ENCODE measurements at places on chromosomes 11 and 22. TPM values are rescaled to one million over a fixed set of nuclear protein-coding genes. Genes with fewer than 3 reads are reported as not detected.

- no peaks in the 10 kb centered on the region for H3K4me1 ChIP-seq
- H3K36me3 ChIP-seq: no peaks in the 10 kb centered on the region
- H3K27ac ChIP-seq: no peak overlapping the region
- H3K27me3 ChIP-seq: no peaks in the 10 kb centered on the region
Measured at GRCh38 chr11:5547982-5548381, 358 bp downstream of the OR52H1 start.

DNA sequence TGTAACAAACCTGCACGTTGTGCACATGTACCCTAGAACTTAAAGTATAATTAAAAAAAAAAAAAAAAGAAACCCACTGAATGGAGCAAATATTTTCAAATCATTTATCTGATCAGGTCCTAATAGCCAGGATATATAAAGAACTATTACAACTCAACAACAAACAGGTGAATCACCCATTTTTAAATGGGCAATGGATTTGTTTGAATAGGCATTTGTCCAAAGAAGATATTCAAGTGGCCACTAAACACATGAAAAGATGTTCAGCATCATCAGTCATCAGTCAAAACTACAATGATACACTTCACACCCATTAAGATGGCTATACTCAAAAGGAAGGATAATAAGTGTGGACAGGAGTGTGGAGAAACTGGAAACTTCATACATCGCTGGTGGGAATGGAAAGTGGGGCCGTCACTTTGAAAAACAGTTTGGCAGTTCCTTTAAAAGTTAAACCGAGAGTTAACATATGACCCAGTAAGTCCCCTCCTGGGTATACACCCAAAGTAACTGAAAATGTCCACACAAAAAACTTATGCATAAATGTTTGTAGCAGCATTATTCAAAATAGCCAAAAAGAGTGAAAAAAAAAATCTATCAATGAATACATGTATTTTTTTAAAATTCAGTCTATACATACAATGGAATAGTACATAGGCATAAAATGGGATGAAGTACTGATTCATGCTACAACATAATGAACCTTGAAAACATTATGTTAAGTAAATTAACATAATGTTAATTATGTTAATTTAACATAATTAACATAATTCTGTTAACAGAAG is 53.1 kb downstream of the ARRB1 start:
- no peak overlapping the region for H3K27ac ChIP-seq
- H3K4me1 ChIP-seq: peaks cover 19% of the 10 kb centered on the region
- no peak for DNase-seq
- H3K36me3 ChIP-seq: no peaks in the 10 kb centered on the region

The C11orf91 gene
- total RNA-seq: not detected

The OR51B2 gene
- not detected for total RNA-seq

The ARHGAP20 gene
- 1.3 TPM for total RNA-seq

The TRIM29 gene
- 6.3 TPM for total RNA-seq

GRCh38 chr22:46738647-46739093 is 618 bp upstream of the CERK start:
- H3K27ac ChIP-seq: peak overlapping the region; percentile 66
- no peaks in the 10 kb centered on the region for H3K27me3 ChIP-seq
- DNase-seq: no peak
- no peaks in the 10 kb centered on the region for H3K36me3 ChIP-seq

- H3K27ac ChIP-seq: no peak overlapping the region
- peak; percentile 42 for DNase-seq
- no peaks in the 10 kb centered on the region for H3K36me3 ChIP-seq
- H3K27me3 ChIP-seq: no peaks in the 10 kb centered on the region
- peaks cover 30% of the 10 kb centered on the region for H3K4me1 ChIP-seq
Measured at GRCh38 chr22:24809331-24809730, 3.3 kb downstream of the SGSM1 start.

The SYT9 gene
- total RNA-seq: not detected

The FBXO7 gene
- total RNA-seq: 54.2 TPM

DNA sequence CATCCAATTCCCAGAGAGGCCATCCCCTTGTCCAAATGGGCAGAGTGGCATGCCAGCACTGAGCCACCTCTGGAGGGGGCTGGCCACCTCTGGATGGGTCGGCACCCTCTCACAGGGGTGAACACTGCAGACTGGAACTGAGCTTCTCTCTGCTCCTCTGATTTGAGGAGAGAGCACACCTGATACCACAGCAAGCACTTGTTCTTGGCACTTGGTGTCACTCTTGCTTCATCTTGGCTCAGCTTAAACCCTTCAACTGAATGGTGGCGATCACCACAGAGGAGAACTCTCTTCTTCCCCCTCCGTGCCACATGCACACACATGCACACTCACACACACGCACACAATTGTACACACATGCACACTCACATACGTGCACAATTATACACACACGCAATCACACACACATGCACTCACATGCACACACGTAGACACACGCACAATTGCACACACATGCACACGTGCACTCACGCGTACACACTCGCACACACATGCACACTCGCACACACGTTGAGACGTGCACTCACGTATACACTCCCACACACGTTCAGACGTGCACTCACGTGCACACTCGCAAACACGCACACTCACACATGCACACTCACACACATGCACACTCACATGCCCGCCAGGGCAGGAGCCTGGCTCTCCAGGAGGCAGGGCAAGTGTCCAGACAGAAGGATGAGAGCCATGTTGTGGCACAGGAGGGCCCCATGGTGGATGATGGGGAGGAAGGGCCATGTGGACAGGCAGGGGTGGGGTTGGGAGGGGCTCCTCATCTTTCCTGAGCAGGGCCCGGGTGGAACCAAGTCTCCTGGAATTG is 23.4 kb downstream of the OVOL1 start:
- DNase-seq: no peak
- H3K4me1 ChIP-seq: no peaks in the 10 kb centered on the region
- no peak overlapping the region for H3K4me3 ChIP-seq
- no peak overlapping the region for H3K27ac ChIP-seq
- no peaks in the 10 kb centered on the region for H3K36me3 ChIP-seq

DNA sequence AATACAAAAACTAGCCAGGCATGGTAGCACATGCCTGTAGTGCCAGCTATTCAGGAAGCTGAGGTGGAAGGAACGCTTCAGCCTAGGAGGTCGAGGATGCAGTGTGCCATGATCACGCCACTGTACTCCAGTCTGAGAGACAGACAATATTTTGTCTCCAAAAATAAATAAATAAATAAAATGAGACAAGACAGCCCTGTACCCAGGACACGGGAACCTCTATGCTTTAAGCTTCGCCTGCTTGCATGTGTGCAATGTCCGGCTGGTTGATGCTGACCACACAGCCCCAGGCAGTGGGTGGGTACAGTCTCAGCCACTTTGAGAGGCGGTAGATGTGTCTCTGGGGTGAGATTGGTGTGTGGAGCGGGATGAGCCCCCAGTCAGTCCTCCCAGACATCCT is 52.0 kb upstream of the MPEG1 start:
- no peaks in the 10 kb centered on the region for H3K36me3 ChIP-seq
- H3K27me3 ChIP-seq: no peaks in the 10 kb centered on the region
- no peaks in the 10 kb centered on the region for H3K4me1 ChIP-seq

DNA sequence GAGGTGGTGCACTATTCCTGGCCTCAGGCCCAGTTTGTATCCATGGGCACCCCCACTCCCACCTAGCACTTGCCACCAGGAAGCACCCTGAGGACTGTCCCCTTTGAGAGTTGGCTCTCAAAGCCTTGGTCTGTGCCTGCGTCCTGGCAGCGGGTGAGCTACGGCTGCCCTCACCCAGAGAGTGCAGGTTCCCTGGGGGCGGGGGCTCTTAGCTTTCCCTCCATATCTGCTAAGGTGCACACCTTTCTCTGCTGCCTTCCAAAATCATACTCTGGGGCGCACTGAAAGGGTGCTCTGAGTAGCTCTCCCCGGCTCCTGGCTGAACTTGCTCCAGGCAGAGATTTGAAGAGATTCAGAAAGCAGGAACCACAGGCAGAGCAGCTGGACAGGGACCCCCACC is 7.1 kb downstream of the KCNQ1 start:
- no peak overlapping the region for H3K4me3 ChIP-seq
- peaks cover 32% of the 10 kb centered on the region for H3K4me1 ChIP-seq
- no peaks in the 10 kb centered on the region for H3K27me3 ChIP-seq

- no peaks in the 10 kb centered on the region for H3K27me3 ChIP-seq
- H3K36me3 ChIP-seq: no peaks in the 10 kb centered on the region
- H3K27ac ChIP-seq: no peak overlapping the region
- no peak for DNase-seq
Measured at GRCh38 chr11:76955459-76956114, 78.6 kb upstream of the B3GNT6 start.

The MUC6 gene
- total RNA-seq: 101 TPM

DNA sequence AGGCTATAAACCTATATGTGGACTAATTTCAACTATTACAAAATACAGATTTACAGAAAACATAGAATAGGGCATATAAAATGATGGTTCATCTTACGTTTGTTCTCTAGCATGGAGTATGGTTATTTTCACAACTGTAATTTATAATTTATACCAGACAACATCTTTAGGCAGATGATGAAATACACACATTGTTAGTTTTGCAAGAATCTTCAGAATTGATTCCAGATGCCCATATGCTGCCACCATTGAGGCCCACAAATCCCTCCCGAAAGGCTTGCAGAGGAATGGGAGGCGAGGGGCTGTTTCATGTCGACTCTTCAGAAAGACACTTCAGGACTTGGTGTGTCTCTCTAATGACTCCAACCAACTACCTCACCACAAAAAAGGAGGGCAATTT is 6.2 kb downstream of the PTPN5 start:
- H3K4me3 ChIP-seq: no peak overlapping the region
- no peaks in the 10 kb centered on the region for H3K36me3 ChIP-seq
- H3K27ac ChIP-seq: no peak overlapping the region
- no peaks in the 10 kb centered on the region for H3K27me3 ChIP-seq

The SHISA8 gene
- total RNA-seq: not detected

- no peak overlapping the region for H3K4me3 ChIP-seq
- no peaks in the 10 kb centered on the region for H3K4me1 ChIP-seq
- H3K27me3 ChIP-seq: no peaks in the 10 kb centered on the region
- H3K27ac ChIP-seq: no peak overlapping the region
- H3K36me3 ChIP-seq: no peaks in the 10 kb centered on the region
Measured at GRCh38 chr22:49052023-49052538, 775.6 kb downstream of the BRD1 start.

DNA sequence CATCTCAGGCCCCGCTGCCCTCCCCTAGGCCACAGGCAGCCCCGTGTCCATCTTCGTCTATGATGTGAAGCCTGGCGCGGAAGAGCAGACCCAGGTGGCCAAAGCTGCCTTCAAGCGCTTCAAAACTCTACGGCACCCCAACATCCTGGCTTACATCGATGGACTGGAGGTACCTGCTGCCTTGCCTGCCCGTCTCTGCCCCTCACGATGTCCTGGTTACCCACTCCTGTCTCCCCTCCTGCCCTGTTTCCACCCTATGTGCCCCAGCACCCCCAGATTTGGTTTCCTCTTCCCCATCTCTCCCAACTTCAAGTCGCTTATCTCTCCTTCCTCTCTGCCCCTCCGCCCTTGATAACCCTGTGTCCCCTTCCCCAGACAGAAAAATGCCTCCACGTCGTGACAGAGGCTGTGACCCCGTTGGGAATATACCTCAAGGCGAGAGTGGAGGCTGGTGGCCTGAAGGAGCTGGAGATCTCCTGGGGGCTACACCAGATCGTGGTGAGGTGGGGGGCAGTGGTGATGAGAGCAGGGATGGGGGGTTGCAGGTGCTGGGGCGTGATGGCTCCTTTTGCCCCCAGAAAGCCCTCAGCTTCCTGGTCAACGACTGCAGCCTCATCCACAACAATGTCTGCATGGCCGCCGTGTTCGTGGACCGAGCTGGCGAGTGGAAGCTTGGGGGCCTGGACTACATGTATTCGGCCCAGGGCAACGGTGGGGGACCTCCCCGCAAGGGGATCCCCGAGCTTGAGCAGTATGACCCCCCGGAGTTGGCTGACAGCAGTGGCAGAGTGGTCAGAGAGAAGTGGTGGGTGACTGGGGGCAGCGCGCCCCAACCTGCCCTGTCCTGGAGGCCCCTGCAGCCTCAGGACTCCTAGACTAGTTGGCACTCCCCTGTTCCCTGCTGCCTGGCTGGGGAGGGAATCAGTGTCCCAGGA is 930 bp downstream of the SCYL1 start:
- peak overlapping the region; percentile 89 for H3K27ac ChIP-seq
- peaks cover 3% of the 10 kb centered on the region for H3K36me3 ChIP-seq
- H3K4me3 ChIP-seq: peak overlapping the region; percentile 56
- no peaks in the 10 kb centered on the region for H3K27me3 ChIP-seq

GRCh38 chr22:28252539-28252938 is 333.5 kb upstream of the PITPNB start:
- peaks cover 8% of the 10 kb centered on the region for H3K4me1 ChIP-seq
- H3K27me3 ChIP-seq: no peaks in the 10 kb centered on the region
- peak; percentile 13 for DNase-seq
- H3K27ac ChIP-seq: no peak overlapping the region

GRCh38 chr11:117907276-117908108 is 21.7 kb downstream of the TMPRSS13 start:
- H3K4me3 ChIP-seq: no peak overlapping the region
- peaks cover 3% of the 10 kb centered on the region for H3K4me1 ChIP-seq
- H3K27me3 ChIP-seq: no peaks in the 10 kb centered on the region
- no peak overlapping the region for H3K27ac ChIP-seq
- DNase-seq: peak; percentile 72
- no peaks in the 10 kb centered on the region for H3K36me3 ChIP-seq

The CCDC188 gene
- total RNA-seq: not detected

GRCh38 chr11:107842412-107843100 is 16.0 kb downstream of the SLC35F2 start:
- no peaks in the 10 kb centered on the region for H3K27me3 ChIP-seq
- H3K4me3 ChIP-seq: no peak overlapping the region
- H3K27ac ChIP-seq: no peak overlapping the region
- H3K36me3 ChIP-seq: no peaks in the 10 kb centered on the region
- no peak for DNase-seq
- no peaks in the 10 kb centered on the region for H3K4me1 ChIP-seq

The SLC1A2 gene
- 23.1 TPM for total RNA-seq

- H3K27ac ChIP-seq: no peak overlapping the region
- peaks cover 39% of the 10 kb centered on the region for H3K4me1 ChIP-seq
- no peak for DNase-seq
- H3K4me3 ChIP-seq: no peak overlapping the region
Measured at GRCh38 chr22:47091246-47091651, 328.8 kb downstream of the TBC1D22A start.

GRCh38 chr22:36587289-36588154 is 58.6 kb upstream of the EIF3D start:
- H3K27ac ChIP-seq: no peak overlapping the region
- H3K4me1 ChIP-seq: no peaks in the 10 kb centered on the region
- no peaks in the 10 kb centered on the region for H3K27me3 ChIP-seq
- DNase-seq: no peak
- H3K4me3 ChIP-seq: no peak overlapping the region

GRCh38 chr11:23851216-23851615 is 645.6 kb upstream of the LUZP2 start:
- H3K36me3 ChIP-seq: no peaks in the 10 kb centered on the region
- H3K27me3 ChIP-seq: no peaks in the 10 kb centered on the region
- no peak overlapping the region for H3K4me3 ChIP-seq
- H3K4me1 ChIP-seq: no peaks in the 10 kb centered on the region

GRCh38 chr11:71330349-71330748 is 78.0 kb upstream of the SHANK2 start:
- H3K4me3 ChIP-seq: no peak overlapping the region
- H3K27me3 ChIP-seq: no peaks in the 10 kb centered on the region
- no peaks in the 10 kb centered on the region for H3K4me1 ChIP-seq
- DNase-seq: no peak

All from body of pancreas (tissue), 4 donors.